Suppressor macrophage treated with lipopolysaccharide for 4 hours (primary cell): ENCODE measurements at places on chromosomes 6 and 20.

- peak; percentile 24 for DNase-seq
Measured at GRCh38 chr20:38601216-38602184, at the start of gene ARHGAP40. Gene ARHGAP40 (plus strand): TSS chr20:38601809.

- DNase-seq: no peak
Measured at GRCh38 chr6:106912091-106912490, 62.4 kb downstream of the CD24 start.

- DNase-seq: no peak
Measured at GRCh38 chr6:1759870-1760269, 150.2 kb downstream of the FOXC1 start.

DNA sequence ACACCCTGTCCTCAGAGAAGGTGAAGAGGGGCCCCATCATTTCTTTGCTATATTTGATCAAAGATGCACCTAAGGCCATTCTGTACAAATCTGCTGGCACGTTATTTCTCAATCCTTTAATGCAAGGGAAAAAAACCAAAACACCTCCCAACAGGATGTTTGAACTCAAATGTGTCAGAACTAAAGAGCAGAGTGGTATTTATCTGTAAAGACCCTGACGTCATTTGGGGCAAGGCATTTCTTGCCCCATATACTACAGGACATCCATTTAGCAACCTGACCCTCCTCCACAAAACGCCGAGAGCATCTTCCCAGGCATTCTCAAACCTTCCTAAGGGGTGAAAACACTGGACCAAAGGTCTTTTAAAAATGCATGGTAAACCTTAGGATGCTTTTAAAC lies 50.8 kb downstream of the ZMYND8 start:
- no peak for DNase-seq

DNA sequence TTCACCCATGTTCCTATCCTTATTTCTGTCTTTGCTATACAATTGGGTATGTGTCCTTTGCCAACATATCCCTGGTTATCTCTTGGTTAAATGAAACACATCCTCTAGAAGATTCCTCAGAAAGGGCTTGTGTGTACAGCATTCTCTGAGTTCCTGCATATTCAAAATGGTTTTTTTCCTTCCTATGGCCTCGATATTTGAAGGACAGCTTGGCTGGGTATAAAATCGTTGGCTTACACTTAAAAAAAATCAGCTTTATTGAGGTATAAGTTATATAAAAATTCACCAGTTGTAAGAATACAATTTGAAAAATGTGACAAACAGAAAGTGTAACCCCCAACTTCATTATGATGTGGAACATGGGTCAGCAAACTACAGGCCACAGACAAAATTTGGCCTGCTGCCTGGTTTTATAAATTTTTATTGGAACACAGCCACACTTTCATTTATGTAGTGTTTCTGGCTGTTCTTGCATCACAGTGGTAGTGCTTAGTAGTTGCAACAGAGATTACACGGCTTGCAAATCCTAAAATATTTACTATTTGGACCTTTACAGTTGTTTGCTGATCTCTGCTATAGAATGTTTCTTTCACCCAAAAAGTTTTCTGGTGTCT lies 16.7 kb downstream of the PCMT1 start:
- peak; percentile 79 for DNase-seq

- DNase-seq: no peak
Measured at GRCh38 chr6:169174516-169175359, 78.9 kb downstream of the THBS2 start.

- DNase-seq: peak; percentile 78
Measured at GRCh38 chr6:48048451-48049146, 62.4 kb downstream of the PTCHD4 start.

GRCh38 chr20:43345676-43346075 lies 112.0 kb upstream of the SRSF6 start:
- no peak for DNase-seq

DNA sequence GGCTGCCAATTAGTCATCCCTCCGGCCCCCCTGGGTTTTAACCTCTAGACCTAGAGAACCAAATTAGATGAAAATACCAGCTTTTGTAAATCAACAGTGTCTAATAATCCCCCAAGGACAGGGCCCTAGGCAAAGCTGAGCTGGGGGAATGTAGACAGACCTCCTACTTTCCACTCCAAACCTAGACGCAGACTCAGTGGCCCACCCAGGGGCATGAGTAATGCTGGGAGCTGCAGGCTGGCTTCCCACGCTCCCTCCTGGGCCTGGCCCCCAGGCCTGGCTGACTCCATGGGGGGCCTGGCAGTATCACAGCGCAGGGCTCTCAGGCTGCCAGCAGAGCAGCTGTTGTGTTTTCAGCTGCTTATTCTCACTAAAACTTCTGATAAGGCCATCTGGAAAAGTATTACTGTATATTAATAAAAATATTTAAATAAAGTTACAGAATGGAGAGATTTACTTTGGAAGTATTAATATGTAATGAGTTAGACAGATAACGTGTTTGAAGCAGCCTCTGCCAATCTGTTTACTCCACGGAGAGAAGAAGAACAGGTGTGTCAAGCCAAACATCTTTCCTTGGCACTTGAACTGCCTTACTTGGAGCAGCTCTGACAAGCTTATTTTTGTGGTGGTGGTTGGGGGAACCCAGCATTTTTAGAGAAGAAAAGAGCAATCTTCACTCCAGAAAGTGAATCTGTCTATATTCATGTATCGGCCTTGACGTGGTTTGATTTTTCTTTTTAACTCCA lies 144.0 kb upstream of the AGPAT4 start:
- no peak for DNase-seq

- peak; percentile 22 for DNase-seq
Measured at GRCh38 chr20:49245921-49246740, 26.9 kb downstream of the DDX27 start.

DNA sequence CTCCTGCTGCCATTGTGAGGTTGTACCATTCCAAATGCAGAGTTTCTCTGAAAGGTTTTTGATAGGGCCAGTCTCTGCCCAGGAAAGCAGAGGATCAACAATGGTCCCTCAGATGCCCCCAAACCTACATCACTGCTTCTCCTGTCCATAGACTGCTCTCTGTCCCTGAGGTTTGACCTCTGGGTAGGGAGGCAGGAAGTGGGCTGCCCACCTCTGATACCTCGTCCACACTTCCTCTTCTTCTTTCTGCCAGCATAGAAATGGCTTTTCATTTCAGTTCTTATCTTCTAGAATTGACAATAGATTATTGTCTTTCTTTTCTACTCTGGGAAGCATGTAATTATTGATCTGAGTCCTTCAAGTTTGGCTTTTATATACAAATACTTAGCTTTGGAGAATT lies 170.6 kb downstream of the TRMT11 start:
- DNase-seq: no peak

- peak; percentile 49 for DNase-seq
Measured at GRCh38 chr6:154249499-154250298, 106.9 kb downstream of the IPCEF1 start.

- peak; percentile 72 for DNase-seq
Measured at GRCh38 chr6:41733707-41734665, 1.4 kb downstream of the TFEB start.

GRCh38 chr6:81495999-81496398 lies 256.5 kb downstream of the TENT5A start:
- no peak for DNase-seq

GRCh38 chr20:31868853-31869672 lies 1.3 kb downstream of the DUSP15 start:
- no peak for DNase-seq

DNA sequence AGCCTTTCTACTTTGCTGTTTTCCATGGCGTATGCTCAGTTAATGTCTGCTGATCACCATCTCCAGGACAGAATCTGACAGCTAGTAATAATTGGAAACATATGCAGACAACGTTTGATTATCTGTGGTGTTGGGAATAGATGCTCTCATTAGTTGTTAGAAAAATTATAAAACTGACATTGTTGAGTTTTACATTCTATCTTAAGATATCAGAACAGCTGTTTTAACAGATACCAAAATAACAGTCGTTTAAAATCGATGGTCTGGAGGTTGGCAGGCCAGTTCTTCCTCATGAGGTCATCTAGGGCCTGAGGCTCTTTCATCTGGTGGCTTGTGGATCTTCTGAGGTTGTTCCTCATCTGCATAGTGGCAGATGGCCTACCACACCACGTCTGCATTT lies 137.6 kb downstream of the AIG1 start:
- peak; percentile 1 for DNase-seq

GRCh38 chr20:32285621-32286371 lies 8.3 kb downstream of the KIF3B start:
- peak; percentile 39 for DNase-seq

- no peak for DNase-seq
Measured at GRCh38 chr6:53643481-53643965, 22.0 kb downstream of the KLHL31 start.

- no peak for DNase-seq
Measured at GRCh38 chr20:55760586-55760985, 244.7 kb downstream of the CBLN4 start.

DNA sequence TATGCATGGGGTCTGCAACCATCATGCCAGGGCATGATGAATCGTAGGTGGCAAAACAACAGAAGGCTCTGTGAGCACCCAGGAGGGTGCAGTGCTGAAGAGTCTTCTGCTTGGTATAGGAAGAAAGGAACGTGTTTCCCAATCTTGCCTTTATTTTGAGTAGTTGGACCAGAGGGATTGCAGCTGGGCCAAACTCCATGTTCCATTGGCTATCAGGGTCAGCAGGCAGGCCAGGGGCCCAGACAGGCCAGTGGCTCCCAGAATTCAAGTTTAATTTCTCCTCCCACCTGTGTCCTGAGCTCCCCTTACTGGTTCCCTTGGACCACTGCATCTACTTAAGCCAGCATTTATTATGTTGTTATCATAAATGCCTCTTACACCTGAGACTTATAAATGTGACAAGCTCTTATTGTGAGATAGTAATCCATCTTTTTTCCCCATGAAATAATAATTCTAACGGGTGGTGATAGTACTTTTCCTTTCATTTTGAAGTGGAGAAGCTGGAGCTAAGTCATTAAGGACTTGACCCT lies 918 bp upstream of the TRIM38 start:
- peak; percentile 13 for DNase-seq

- DNase-seq: no peak
Measured at GRCh38 chr6:89355511-89356194, 3.1 kb upstream of the UBE2J1 start.

GRCh38 chr6:39785281-39785680 lies 6.9 kb upstream of the DAAM2 start:
- DNase-seq: no peak

DNA sequence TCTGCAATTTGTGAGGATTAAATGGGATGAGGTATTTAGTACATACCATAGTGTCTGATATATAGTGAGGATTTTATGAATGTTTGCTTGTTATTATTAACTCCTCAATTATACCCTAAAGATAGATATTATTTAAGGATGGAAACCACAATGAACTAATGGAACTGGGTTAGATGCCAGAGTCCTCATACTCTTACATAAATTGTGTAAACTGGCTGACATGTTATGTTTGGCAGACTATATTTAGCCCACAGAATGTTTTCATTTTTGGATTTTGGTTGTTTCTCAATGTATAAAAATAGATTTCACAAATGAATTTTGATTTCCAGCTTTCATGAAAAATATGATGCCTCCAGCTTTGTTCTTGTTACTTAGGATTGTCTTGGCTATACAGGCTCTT lies 37.6 kb downstream of the HTR1B start:
- DNase-seq: no peak

DNA sequence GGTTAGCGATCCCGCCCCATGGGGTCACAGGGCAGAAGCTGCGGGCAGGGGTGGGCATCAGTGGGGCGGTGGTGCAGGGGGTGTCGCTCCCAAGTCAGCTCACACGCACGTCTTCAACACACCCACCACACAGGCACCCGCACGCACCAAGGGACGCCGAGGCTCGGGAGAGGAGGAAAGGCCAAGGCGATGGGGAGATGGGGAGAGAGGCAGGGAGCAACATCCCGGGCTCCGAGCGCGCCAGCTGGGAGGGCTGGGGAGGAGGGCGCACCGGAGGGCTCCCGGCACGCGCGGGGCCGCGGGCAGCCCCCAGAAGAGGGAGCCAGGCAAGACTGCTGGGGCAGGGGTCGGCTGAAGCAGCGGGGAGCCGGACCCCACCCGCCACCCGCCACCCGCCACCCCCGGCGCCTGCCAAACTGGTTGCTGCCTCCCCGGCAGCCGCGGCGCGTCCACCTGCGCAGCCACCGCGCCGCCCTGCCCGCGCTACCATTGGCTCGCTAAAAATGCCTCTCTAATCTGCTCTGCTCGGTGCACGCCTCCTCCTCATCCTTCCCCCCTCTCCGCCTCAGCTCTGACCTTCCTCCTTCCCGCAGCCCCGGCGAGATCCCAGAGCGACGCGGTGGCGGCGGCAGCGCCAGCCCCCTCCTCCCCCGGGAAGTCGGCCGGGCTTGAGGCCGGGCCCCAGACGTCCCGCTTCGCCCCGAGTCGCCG lies at the start of gene PACSIN1:
PACSIN1 (plus strand) TSS at position 546 of the 711 bp plus-strand sequence. CDS start 60,230 bp downstream, outside the sequence.
- no peak for DNase-seq

GRCh38 chr6:83265384-83265783 lies 72.2 kb downstream of the RWDD2A start:
- no peak for DNase-seq

DNA sequence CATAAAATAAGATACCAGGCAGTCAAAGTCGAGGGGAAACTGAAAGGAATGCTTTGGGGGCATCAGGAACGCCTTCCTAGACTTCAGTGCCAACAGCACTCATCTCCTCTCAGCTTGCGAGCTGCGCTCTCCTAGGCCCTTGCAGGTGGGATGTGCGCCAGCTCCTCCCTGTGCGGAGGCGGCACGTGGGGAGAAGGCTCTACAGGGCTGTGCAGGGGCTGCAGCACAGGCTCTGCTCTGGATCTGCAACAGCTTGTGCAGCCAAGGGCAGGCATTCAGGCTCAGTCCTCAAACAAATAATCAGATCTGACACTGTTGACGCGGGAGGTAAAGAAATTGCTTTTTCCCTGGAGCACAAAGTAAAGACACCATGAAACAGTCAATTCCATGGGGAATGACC lies 144.8 kb downstream of the TTLL2 start:
- DNase-seq: no peak

GRCh38 chr6:86128130-86128814 lies 485.6 kb upstream of the SYNCRIP start:
- no peak for DNase-seq

DNA sequence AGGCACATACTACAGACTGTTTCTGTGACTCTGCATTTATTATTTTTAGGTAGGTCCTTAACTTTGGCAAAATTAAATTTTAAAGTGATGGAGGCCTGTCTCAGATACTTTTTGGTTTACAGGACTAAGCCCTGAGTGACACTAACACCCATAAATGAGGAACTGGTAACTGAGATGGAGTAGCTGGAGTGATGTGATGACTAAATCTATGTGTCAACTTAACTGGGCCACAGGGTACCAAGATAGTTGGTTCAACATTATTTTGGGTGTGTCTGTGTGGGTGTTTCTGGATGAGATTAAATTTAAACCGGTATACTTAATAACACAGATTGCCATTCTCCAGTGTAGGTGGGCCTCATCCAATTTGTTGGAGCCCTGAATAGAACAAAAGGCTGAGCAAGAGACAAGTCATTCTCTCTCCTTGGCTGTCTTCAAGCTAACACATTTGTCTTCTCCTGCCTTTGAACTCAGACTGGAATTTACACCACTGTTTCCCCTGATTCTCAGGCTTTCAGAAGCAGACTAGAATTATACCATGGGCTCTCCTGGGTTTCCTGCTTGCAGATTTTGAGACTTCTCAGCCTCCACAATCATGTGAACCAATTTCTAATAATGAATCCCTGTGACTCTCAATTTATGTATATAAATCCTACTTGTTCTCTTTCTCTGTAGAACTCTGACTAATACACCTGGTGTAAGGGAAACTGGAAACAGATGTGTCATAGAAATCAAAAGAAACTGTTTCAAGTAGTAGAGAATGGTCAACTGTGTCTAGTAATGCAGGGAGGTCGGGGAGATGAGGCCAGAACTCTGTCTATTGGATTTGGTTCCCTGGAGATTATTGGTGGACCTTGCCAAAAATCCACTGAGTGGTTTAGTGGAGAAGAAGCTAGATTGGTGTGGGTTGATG lies 579.2 kb downstream of the EPM2A start:
- DNase-seq: peak; percentile 56

GRCh38 chr6:119734227-119734626 lies 384.7 kb upstream of the MAN1A1 start:
- DNase-seq: no peak
